ENCODE measurements at places on chromosomes 7 and 10. TPM values are rescaled to one million over a fixed set of nuclear protein-coding genes. Genes with fewer than 3 reads are reported as not detected.
A peak's percentile ranks its signal among the peaks of the same experiment; 100 is the strongest.

Gene WIPF3
- 27.2 TPM for total RNA-seq

DNA sequence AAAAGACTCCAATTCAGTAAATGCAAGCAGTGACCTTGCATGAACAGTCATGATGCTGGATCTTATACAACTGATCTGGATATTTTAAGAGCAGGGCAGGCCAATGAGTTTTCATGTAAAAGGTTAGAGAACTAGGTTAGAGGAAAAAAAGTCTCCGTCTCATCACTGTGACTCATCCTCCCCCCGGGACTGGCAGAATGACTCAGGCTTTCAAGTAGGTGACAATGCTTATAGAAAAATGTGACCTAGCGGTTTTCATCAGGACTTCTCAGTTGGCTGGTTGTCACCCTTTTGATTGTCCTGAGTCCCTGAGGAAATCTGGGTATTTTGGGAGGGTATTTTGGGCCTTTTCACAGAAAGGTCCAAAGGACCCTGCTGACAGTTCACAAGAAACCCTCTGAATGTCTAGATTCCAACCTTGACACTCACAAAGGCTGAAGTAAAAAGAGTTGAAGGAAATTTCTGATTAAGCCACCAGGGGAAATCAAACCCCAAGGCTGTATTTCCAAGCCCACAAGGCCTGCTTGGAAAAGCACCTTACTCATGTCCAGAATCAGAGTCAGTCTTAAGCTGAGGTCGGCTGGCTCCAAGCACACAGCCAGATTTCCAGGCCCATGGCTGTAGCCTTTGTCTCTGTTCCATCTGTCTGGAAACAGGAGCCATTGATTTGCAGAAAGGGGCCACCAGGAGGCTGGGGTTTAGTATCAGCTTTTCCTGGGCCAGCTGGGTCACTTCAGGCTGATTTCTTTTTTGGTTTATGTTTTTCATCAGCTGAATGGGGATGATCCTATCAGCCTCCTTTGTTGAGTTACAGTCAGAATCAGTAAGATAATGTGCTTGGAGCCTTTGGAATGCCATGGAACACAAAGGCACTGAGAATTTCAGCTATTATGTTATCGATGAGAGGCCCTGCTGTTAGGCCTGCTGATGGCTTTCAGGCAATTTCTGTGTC lies 226.4 kb upstream of the HABP2 start:
- peak; percentile 79 for DNase-seq

GRCh38 chr10:84329986-84330651 lies 1.7 kb downstream of the CCSER2 start:
- no peak for DNase-seq

DNA sequence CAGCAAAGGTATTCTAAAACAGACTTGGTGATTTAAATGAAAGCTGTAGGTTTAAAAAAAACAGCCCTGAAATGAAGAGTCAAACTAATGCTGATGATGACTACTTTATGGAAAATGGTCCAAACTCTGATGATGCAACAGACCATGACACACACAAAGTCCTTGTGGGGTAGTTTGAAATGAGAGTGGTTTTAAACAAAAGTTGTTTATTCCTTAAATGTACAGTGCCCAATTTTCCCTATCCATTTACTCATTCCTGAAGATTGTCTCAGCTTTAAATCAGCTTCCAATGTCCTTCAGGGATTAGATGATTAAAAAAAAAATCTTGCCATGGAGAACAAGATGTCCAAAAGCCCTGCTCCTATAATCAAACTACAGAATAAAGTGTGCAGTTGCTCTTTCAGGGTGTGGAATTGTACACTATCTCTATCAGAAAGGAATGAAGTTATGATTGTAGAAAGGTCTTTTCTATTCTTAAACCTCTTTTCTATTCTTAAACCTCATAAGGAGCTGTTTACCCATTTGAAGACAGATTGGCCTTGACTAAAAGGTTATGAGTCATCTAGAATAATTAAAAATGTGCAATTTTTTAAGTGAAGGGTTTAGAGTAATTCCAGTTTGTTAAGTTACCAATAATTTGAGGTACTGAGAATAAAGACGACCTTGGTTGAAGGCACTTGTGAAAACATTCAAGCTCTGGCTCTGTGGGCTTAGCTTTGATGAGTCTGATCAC lies 70.2 kb upstream of the ITGA8 start:
- DNase-seq: no peak
